ENCODE measurements at places on chromosomes 13 and 19.

DNA sequence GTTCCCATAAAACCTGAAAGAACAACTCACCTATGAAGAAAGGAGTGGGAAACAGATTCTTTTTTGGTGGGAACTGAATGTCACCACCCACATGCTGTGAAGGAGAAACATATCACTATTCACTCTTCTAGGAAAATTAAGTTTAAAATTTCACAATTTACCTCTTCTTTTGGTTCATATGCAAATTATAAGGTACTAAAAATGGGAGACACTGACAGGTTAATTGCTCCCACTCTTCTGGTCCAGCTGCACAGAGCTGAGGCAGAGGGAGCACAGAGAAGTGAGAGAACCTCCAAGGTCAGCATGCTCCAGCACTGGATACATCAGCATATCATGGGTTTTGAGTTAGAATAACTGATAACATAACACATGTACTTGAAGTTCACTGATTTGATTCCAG lies 186.9 kb downstream of the FGF14 start:
- no peak for DNase-seq

DNA sequence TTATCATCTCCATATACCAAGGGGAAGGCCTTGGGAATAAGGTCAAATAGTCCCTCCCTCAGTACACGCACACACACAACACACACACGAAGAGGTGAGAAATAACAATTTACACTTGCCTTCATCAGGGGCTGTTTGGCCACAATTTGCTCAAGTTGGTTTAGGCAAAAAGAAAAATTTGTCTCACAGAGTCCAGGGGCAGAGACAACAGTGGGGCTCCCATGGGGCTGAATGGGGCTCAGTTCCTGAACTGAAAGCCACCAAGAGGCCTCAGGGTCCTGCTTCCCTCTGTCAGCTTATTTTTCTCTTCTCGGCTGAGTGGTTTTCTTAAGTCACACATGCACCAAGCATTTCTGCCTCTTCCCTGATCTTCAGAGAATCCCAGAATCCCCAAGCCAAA lies 35.5 kb downstream of the PCDH8 start:
- no peak for DNase-seq

- no peak for DNase-seq
Measured at GRCh38 chr19:10636304-10636972, 11.1 kb downstream of the SLC44A2 start.

DNA sequence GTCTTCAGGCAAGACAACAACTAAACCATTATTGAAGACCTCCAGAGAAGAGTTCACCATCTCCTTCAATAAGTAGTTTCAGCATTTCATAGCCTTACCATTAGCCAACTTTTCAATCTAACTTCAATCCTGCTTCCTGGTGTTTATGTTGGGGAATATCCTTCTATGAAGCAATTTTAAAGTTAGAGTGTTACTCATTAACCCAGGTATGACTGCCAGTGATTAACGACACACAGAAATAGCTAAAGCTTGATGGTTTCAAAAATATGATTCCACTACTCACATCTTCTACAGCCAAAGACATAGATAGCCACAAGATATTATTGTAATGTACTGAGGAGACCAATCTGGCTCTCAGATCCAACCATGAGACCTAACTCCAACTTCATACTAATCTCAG lies 403.2 kb downstream of the EFNB2 start:
- DNase-seq: no peak

DNA sequence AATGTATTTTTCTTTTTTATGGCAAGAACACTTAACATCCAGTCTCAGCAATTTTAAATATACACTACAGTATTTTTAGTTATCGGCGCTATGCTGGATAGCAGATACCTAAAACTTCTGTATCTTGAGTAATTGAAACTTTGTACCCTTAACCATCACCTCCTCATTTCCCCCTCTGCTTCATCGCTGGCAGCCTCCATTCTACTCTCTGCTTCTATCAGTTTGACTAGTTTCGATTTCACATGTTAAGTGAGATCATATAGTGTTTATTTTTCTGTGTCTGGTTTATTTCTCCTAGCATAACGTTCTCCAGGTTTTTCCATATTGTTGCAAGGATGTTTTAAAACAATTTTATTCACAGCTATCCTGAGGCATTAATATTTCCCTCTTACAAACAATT lies 340.8 kb upstream of the SLC10A2 start:
- no peak for DNase-seq

- DNase-seq: no peak
Measured at GRCh38 chr19:5316138-5316537, 24.5 kb downstream of the PTPRS start.

DNA sequence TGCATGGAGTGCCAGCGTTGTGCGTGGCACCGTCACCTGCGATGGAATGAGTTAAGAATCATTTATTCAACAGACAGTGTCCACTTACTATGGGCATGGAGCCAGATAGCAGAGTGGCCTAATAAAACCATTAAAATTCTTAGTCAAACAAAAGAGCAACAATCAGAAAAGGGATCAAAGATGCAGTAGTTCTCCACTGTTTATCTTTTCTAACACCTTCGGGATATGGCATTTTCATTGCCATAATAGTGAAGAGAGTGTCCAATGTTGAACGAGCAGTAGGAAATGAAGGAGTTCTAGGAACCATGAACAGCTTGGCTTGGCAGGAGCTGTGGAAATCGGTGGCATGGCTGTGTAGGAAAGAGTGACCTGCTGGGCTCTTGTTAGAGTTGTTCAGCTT lies 2.0 kb downstream of the TNFSF11 start:
- no peak for DNase-seq

DNA sequence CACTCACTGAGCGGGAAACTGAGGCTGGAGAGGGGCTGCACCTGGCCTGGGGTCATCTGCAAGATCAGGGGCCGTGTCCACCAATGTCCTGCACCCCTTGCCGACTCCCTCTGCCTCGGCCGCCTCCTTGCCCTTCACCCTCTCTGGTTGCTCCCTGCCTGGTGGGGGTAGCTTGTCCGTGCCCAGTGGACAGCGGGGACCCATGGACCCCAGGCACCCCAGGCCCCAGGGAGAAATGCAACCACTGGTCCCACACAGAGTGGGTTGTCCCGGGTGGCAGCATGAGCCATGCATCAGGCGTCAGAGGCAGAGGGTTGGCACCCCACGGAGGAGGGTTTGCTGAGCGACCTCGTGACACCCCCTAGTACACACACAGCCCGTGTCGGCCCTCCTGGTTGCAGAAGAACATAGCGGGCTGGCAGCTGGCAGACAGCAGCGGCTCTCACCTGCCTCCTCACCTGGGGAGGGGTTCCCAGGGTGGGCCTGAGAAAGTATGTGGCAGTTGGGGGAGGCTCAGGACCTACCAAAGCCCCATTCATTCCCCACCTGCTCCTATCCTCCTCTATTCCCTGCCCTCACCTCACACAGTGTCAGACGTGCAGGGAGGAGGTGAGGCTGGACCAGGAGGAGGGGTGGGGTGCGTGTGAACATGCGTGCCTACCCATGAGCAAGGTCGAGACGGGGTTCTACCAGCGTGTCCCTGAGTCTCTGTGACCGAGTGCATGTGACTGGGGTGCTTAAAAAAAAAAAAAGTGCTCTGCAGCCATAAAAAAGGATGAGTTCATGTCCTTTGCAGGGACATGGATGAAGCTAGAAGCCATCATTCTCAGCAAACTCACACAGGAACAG lies 8.7 kb downstream of the ADAMTSL5 start:
- no peak for DNase-seq

DNA sequence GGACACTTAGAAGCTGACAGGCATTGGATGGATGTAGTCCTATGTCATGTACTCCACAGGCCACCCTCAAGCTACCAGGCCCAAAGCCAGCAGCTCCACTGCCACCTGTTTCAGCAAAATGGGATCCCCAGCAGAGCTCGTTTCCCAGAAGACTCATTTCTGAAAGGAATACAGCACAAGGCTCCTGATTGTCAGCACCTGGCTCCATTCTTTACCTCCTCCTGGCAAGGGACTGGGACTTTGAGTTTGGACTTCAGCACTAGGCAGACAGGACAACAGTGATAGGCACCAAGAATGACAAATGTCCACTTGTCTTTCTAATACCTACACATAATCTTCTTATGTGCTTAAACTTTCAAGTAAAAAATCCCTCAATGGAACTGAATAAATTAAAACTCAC lies 150.4 kb upstream of the RXFP2 start:
- DNase-seq: no peak

- no peak for DNase-seq
Measured at GRCh38 chr13:66623129-66623820, 606.9 kb downstream of the PCDH9 start.

DNA sequence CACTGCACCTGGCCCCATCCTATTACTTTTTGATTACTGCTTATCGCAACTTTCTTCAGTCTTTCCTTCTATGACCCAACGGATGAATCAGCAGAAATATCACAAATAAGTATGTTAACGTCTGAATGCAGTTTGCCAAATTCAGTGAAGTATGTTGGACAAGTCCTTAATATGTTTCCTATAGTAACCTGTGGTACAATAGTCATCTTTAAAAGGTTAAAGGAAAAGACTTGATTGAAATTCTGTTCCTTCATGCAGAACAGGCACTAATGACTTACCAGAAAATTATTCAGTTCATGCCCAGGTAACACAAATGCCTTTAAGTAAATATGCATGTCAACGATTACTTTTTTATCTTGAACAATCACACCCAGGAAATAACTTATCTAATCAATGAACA lies 242.6 kb downstream of the KCTD12 start:
- no peak for DNase-seq

- DNase-seq: no peak
Measured at GRCh38 chr13:93413972-93414717, 187.5 kb downstream of the GPC6 start.

- DNase-seq: no peak
Measured at GRCh38 chr13:74681891-74682290, 547.7 kb upstream of the KLF12 start.

DNA sequence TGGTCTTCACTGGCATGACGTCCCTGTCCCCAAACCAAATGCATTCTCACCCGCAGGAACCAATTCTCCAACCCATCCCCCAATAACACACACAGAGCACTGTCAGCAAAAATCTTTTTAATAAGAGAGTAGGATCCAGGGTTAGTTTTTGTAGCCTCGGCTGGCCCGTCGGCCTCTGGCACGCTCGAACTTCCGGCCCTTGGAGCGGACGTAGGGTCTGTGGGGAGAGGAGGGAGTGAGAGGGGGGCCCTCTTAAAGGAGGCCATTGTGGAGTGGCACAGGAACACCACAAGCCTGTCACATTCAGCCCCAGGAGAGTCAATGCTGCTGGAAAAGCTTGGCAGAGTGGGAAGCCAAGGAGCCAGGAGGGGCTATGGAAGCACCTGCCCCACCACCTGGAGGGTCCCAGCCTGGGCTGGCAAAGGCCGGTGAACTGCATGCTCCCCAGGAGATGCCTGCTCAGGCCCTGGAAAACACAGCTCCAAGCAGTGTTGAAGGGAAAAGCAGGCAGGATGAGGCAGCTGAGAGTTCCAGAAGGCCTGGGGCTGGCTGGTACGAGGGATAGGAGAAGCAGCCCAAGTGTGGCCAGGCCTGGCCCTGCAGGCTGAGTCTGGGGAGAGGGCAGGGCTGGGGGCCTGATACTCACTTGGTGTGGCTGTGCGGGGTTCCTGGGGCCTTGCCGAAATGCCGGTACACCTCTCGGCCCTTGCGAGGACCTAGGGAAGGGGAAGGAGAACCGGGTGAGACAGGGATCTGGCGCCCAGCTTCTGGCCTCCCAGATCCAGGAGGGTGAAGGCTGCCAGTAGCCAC lies 560 bp upstream of the FAM83E start:
- no peak for DNase-seq

DNA sequence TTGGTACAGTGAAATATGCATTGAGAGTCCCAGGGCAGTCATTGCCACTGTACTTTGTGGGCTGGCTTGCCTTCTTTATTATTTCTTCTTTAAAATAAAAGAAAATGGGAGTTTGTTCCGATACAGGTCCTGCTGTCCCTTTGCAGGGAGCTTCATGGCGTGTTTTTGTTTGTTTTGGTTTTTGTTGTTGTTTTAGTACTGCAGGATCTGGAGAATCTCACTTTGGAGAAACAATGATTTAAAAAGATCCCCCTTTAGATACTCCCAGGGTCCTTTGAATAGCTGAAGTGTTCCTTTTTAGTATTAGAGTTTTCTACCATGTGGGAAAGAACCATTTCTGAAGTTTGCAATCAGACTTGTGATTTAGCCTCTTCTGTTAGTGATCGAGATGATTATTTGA lies 11.1 kb downstream of the CHAF1A start:
- DNase-seq: no peak

DNA sequence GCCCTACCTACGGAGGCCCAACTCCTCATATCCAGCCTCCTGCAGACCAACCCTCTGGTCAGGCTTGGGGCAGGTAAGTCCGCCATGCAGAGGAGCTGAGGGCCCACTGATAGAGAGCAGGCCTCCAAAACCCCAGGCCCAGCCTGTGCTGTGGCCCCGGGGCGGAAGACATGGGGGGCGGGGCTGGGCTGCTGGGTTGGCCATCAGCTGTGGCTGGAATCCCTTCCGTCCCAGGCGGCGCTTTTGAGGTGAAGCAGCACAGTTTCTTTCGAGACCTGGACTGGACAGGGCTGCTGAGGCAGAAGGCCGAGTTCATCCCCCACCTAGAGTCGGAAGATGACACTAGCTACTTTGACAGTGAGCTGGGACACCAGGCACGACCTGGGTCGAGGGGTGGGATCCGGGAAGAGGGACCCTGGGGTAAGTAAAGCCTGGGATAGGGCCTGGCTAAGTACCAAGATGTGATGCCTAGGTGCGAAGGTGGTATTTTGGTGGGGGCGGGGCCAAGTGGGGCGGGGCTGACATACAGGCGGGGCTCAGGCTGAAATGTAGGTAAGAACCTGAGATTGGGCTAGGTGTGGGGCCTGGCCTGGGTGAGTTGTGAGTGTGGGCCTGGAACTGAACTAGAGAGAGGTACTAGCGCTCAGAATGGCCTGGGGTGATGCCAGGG lies 15.4 kb downstream of the DNASE2 start:
- no peak for DNase-seq

DNA sequence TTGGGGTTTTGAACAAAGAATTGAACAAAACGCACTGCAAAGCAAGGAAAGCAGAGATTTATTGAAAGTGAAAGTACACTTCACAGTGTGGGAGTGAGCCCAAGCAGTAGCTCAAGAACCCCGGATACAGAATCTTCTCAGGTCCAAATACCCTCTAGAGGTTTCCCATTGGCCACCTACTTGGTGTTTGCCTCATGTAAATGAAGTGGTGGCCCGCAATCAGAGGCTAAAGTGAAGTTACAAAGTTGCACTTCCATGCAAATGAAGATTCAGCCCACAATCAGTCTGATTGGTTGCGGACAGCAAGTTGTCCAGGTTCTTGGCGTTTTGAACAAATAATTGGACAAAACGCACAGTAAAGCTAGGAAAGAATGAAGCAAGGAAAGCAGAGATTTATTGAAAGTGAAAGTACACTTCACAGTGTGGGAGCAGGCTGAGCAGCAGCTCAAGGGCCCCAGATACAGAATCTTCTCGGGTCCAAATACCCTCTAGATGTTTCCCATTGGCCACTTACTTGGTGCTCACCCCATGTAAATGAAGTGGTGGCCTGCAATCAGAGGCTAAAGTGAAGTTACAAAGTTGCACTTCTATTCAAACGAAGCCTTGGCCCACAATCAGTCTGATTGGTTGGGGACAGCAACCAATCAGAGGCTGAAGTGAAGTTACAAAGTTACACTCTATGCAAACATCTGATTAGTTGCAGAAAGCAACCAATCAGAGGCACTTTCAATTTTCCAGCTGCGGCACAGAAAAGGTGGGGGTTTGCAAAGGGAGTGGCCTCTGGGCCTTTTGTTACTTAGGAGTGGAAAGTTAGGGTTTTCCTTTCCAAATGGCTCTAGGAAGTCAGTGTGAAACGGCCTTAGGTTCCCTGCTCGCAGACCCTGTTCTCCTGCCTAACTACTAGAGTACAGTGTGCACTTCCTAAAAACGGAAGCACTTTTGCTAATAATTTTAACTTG lies 4.8 kb upstream of the TM9SF2 start:
- DNase-seq: no peak

GRCh38 chr13:91050970-91051369 lies 296.5 kb upstream of the MIR17HG start:
- no peak for DNase-seq

- DNase-seq: no peak
Measured at GRCh38 chr13:52882785-52883184, 34.3 kb upstream of the PCDH8 start.

Measured in amniotic stem cell (primary cell).